ENCODE measurements at places on chromosomes 6 and 20.

DNA sequence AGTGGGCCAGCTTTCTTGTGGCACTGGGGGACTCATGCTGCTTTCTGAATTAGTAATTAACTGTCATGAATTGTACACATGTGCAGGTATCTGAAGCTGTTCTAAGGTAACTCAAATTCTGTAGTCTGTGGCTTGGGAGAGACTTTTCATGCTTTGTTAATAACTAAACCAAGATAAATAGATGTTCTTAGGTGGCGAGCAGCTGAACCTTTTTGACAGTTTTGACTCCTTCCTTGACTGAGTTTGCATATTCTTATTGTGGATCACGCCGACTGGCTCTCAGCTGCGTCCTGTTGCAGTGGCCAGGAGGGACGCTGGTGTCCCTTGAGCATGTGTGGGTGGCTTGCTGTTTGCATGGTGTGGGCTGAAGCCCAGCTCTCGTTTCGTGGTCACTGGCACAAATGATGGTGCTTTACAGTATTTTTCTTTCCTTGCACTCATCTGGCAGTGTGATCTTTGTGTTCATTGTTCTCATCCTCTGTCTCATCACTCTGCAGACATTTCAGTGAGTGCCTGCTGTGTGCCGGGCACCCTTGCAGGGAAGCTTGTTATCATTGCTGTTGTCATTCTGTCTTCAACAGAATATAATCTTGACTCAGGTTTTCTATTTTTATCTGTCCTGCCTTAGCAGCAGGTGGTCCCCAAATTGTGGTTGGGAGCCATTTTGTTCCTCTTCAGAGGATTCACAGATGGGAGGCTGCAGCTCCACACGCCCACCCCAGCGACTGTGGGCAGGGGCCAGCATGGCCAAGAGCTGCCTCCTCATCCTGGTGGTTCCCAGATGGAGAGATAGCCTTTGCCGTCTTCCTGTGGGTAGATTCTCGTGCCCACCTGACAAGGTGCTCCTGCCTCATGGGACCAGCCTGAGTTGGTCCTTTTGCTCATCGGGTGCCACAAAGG is 39.6 kb downstream of the DUSP22 start:
- no peak for DNase-seq

GRCh38 chr6:43749461-43749860 is 20.6 kb upstream of the VEGFA start:
- DNase-seq = no peak

GRCh38 chr20:24782801-24783630 is 166.1 kb upstream of the CST7 start:
- DNase-seq = no peak

DNA sequence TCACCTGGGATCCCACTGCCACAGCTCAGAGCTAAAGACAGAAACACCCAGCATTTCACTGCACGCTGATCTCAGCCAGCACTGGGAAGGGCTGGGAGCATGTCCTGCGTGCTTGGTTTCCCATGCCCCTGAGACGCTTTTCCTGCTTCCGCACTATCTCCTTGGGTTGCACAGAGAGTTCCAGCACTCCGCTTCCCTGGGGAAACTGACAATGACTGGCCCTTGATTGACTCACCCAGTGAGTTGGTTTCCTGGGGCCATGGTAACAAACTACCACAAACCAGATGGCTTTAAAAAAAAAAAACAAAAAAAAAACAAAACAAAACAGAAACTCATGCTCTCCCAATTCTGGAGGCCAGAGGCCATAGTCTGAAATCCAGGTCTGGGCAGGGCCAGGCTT is 14.8 kb upstream of the MAS1L start:
- DNase-seq = no peak

DNA sequence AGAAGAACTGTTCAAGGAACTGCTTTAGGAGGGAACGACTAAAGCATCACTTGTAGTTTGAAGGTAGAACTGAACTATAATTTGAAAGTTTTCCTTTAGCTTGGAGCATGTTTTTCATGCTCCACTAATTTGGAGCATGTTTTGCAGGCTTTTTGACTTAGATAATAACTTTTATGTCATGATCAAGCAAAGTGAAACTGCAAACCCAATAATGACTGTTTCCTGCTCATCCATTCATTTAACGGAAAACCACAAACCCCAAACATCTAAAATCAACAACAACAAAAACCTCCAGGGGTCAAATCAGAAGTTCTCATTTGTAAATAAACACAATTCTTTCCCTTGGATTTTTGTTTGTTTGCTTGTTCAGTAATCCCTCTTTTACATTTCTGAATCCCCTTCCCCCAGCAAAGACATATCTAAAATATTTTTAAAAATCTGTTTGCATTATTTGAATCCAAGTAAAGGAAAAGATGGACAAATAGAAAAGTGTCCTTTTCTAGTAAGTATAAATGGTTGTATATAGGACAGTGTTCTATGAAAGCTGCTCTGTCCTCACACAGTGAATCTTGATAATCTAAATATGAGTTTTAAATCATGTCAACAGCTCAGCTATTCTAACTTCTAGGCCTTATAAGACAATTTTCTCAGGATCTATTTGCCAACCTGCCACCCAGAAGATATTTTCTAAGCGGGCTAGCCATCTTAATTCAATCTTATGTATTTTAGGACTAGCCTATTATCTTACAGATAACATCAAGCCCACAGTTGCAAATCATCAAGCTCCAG is 2.6 kb downstream of the SIM1 start:
- peak; percentile 68 for DNase-seq

- DNase-seq = no peak
Measured at GRCh38 chr6:19665613-19665909, 171.6 kb upstream of the ID4 start.

DNA sequence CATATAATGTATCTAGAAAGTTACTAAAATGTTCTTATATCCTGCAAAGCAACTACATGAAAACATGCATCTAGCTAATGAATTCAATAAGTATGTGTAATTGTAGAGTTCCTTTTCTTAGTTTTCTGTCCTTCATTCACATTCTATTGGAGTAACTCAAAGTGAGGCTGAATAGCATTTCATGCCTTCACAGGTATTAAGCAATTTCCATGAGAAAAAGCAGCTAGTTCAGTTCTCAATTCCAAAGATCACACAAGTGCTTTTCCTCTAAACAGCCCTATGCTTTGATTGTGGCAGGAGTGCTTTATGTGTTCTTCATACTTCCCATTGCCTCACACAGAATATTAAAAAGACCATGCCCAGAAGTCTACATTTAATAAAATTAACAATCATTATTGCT is 274.9 kb downstream of the RFPL4B start:
- DNase-seq = no peak

DNA sequence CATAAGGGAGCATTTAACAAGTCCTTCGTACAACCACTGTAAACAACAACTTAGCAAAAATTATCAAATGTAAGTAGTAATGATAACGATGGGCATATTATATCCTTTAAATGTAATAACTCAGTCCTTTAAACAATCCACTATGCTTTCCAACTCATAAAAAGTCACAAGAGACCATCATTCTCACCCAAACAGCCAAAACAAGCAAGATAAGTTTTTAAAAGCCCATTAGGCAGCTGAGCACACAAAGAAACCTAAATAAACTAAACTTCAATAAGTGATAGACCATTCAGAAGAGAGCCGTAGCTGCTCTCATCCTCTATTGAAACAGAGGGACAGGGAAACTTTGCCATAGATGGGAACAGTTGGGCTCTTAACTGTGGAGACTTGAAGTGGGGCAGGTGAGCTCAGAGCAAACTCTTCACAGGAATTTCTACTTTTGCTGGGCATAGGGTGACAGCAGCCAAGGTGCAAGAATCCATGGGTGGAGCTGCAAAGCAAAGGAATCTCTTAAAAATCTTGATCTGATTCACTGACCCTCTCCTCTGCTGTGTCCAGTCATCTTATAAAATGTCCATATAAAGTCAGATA is 22.5 kb downstream of the RAB22A start:
- DNase-seq = no peak

Data from SJSA1 (cell line).